Amygdala (tissue), 56 donors: ENCODE measurements at places on chromosomes 3 and 15.

- no peak for DNase-seq
These were observed 269.7 kb downstream of the ABHD5 start for GRCh38 chr3:43960448-43960840.

- DNase-seq: no peak
These were observed 30.1 kb downstream of the BTD start for GRCh38 chr3:15631426-15632211.

- no peak for DNase-seq
These were observed 169.3 kb downstream of the DPH6 start for GRCh38 chr15:35376707-35377106.

DNA sequence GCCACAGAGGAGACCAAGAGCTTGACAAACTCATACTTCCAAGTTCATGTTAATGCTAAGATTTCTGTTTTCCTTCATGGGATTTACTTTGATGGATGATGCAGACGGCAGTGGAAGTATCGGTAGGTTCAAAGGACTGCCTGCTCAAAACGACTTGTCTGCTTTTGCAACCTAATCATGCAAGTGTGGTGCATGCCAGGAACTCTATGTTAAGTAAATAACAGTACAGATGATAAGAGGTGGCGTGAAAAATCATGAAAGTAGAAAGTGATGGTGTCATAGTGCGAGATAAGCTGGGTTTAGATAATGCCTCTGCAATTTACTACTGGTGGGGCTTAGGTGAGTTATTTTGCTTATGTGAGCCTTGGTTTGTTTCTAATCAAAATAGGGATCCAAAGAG is 14.7 kb upstream of the LMCD1 start:
- no peak for DNase-seq

- no peak for DNase-seq
These were observed 454.8 kb downstream of the EPHA6 start for GRCh38 chr3:97269202-97269601.

DNA sequence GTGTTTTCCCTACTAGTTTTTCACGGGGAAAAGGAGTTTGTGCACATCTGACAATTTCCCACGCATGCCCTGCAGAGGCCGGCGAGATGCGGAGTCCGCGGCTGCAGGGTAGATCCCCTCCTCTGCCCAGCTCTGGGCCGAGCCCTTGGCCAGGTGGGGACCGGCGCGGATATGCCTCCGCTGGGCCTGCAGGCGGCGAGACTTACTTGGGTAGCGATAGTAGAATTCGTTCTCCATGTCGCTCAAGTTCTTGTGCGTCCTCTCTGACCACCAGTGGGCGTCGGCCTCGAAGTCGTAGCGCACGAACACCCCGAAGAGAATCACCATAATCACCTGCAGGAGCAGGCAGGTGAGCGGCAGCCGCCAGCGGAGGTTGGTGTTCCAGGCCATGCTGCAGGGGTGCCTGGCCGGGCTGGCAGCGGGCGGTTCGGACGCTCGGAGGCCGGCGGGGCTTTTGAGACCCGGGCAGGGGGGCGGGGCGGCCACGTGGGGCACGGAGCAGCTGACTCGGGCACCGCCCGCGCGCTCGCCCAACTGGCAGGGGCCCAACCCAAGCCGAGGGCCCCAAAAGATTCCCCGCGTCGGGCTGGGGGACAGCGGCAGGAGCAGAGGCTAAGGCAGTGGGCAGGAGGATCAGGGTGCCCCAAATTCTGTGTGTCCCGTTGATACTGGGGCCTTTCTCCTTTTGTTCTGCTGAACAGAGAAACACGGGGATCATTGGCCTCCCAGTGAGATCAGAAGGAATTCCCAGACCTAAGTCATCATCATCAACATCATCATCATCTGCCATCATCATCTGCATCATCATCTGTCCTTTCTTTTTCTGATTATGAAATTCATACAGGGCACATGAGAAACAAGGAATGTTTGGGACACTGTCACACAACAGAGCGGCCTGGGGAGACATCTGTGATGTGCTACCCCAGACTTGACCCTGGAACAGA is at the start of gene RHCG:
TSS of gene RHCG (minus strand) at position 429 of the 944 bp plus-strand sequence. CDS start at position 390, 39 bp downstream.
- DNase-seq: no peak

- no peak for DNase-seq
These were observed 37.2 kb downstream of the MGLL start for GRCh38 chr3:127784865-127785710.

DNA sequence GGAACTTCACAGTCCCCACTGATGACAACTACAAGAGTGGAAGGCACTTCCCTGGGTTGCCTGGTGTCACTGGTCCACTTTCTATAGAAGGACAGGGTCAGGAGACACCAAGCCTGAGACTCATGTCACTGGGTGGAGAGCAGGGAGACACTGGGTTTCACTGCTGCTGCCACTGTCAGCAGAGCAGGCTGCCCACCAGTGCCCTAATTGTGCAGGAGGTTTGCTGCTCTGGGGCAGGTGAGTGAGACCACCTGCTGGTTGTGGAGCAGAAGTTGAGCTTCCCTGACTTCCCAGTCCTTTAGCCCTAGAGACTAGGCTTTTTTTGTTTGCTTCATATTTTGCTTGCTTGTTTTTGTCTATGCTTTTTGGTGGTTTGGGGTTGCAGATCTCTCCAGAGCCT is 528.4 kb upstream of the RGMA start:
- no peak for DNase-seq

- DNase-seq: no peak
These were observed 353.9 kb downstream of the NSUN3 start for GRCh38 chr3:94416768-94417167.

DNA sequence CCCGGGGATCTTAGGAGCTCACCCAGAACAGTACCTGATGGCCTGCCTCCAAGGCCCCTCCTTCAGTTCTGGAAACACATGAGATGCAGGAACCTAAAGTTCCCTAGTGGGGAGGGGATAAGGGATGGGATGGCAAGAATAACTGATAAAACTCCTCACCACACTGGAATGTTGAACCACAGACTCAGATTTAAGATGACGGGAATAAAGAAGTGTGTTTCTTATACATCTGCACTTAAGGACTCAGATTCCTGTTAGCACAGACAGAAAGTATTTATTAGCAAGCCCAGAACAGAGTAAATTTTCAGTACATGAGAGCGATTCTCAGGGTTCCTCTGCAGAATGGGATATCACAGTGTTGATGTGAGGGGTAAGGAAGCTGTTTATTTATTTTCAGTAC is 245.2 kb downstream of the TLE3 start:
- DNase-seq: no peak

DNA sequence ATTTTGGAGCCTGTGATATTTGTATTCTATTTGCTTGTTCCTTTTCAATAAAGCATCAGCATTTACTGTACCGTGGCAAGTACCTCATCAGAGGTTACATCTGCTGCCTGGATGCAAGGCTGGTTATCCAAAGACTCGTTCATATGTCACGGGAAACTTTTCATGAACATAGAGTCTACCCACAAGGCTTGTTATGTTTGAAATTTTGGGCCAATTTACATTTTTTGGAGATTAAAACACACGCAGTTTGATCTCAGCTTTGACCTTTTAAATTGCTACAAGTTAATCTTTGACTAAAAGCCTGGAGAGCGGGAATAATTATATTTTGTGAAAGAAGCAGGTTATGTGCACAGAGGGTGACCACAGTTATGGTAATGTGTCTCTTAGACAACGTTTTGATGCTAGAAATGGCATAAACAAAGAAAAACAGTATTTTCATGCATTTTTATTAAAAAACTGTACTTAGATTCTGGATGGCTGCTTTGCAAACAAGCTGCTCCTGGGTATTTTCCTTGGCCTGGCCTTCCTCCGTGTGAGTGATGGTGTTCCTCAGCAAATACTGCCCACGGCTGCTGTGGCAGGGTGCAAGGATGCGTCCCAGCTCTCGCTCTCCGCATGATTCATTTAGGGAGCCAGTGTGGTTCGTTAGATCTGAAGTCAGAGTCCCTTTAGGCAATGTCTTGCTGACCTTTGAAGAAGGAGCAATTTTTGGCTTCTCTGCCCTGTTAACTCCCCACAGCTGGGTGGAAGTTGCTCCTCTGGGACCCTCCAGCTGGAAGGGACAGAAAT is 27.1 kb downstream of the CHST2 start:
- DNase-seq: no peak

DNA sequence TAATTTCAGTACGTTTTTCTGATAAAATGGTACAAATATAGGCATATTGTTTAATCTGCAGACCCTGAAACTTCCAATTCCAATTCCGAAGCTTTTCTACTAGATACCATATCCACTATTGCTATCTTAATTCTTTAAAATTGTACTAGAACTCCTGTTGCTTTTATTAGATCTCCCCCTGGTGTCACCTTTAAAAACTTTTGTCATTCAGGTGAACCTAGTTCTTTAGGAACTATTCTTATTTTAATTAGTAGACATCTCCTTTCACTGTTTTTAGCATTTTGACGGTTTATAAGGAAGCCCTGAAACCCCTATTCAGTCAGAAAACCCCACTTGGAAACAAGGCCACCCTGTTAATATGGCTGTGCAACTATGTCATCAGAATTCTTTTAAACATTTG is 22.3 kb downstream of the C2CD4B start:
- DNase-seq: no peak

DNA sequence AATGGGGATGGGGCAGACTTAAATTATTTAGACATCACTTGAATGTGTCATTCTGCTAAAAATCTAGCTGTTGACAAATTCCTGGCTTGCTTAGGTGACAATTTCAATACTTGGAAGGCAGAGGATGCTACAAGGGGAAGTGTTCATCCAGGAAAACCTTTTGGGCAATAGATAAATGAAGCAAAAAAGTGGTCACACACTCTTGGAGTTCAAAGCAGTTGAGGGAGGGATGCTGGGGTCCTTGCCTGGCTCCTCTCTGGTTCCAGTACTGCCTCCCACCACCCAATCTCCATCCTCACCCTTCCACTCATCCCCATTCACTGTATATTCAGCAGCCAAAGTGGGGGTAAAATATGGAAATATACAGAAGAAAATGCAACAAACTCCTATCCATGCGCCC is 52.6 kb upstream of the FRMD4B start:
- no peak for DNase-seq

GRCh38 chr3:40869013-40869412 is 330.3 kb upstream of the CTNNB1 start:
- DNase-seq: no peak

DNA sequence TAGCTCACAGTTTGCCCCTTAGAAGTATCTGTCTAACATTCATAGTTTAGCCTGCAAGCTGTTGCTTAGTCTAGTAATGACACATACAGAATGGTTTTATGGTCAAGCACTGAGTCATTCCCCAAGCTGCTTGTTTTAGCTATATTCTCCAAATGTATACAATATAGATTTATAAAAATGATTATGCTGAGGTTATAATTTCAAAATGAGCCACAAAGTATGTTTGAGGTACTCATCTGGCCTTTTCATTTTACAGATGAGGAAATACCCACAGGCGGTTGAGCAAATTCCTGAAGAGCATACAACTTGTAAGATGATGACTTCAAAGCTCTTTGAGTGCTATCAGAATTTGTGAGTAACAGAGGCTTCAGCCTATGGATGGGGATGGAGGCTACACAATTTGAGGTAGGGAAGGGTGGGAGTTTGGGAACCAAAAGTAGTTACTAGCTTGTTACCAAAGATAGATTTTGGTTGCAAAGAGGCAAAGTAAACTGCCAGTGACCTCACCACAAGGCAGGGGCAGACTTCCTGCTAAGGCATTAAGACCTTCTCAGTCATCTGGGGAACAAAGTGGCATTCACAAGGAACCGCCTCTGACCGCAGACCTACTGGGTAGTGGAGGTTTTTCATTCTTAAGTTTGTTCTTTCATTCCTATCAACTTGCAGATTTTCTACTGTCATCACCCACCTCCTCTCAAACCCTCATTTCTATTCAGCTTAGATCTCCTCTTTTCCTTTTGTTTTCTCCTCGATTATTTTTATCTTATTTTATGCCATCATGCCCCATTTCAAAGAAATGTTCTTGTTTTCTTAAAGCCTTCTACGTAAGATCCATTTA is 257.2 kb upstream of the NECTIN3 start:
- DNase-seq: no peak

GRCh38 chr3:132136334-132136716 is 101.5 kb upstream of the CPNE4 start:
- DNase-seq: no peak

GRCh38 chr15:86157606-86158293 is 78.1 kb downstream of the AGBL1 start:
- no peak for DNase-seq

DNA sequence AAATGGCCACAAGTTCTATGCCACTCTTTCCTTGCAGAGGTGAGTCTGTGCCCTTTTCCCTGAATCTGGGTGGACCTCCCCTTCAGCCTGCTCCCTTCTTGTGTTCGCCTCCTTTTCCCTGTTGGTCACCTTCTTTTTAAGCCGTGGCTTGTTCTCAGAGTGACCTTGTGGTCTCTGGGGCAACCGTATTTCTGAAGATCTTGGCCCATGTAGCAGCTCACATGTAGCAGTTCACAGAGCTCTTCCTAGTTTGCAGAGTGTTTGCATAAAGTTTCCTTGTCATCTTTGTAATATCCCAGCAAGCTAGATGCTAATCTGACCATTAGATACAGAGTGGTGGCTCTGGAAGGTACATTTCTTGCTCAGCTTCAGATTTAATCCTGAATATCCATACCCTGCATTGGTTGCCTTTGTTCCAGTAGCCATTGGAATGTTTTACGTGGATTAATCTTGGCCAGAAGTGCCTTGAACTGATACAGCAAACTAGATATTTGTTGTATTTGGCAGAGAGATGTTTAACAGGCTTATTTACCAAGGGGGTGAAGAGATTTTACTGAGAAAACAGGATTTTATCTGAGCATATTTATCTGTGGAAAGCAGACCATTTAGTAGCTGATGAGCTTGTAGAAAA is 40.7 kb upstream of the BSN start:
- no peak for DNase-seq

DNA sequence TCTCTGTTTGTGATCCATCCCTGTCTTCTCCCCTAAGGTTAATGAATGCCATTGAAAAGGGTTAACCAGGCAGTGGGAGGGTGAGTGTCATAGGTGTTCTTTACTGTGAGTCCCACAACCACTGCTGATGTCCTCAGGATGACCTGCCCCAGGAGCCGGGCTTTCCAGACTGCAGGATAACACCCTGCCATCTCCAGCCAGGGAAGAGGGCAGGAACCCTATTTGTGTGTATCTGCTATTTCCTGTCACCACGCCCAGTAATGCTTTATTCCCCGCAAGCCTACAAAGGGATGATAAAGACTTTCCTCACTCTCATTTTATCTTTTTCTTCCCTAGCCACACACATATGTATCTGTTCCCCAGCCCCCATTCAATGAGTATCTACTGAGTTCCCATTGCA is 15.6 kb upstream of the CTXND1 start:
- no peak for DNase-seq
